Muscle of leg (tissue), 16 donors: ENCODE measurements at places on chromosomes 1 and 21.

DNA sequence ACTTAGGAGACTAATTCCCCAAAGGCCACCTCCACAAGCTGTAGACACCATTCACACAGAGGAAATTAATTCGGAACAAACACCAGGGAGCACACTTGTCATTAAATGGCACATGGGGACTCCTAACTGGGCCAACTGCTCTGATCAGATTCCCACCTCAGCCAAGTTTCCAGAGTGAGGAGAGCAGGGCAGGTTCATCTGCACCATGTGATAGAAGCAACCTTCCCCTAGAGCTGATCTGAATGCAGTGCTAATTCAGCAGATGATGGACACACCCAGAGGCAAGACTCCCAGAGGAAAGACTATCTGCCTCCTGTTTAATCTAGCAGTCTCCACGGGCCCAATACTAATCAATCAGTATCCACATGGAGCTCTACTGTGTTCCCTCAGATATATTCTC, 147.0 kb downstream of the VAV3 start:
- peaks cover 2% of the 10 kb centered on the region for H3K4me1 ChIP-seq
- peak; percentile 8 for DNase-seq
- no peak overlapping the region for H3K4me3 ChIP-seq
- H3K36me3 ChIP-seq: no peaks in the 10 kb centered on the region

DNA sequence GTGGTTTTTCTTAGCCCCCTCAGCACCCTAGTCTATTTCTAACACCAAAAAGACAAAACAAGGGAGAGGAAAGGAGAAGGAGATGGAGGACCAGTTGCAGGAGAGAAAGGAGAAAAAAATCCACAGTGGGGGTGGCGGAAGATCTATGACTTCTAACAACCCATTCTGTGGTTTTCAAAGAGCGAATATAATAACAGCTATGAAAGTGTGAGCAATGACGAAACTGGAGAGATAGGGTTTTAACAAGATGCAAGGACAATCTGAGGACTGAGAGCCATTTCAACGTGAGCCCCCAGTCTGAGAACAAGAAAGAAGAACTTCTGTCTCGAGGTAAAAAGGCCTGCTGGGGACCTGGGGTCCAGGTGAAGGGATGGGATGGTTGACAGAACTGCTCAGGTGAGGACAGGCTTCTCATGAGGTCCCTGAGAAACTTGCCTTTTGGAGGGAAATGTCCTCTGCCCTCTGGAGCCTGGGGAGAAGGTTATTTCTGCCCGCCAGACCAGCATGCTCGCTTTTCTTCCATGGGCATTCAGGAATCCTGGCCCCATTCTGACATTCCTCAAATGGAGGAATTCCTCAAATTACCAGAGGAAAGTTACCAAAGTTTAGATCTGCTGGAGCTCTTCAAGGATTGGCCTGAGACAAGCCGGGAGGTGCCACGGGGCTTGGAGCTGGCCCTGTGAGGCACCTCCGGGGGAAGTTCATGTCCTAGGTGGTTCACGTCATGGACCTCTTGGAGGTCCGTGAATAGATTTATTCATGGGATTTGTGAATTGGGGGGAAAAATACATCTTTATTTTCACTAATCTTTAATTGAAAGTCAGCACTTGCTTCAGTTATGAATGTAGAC, at the start of gene CD160:
Gene CD160 (plus strand): TSS at position 270 of the 850 bp plus-strand sequence. CDS start 8,829 bp downstream, outside the sequence.
- H3K27me3 ChIP-seq: peaks cover 15% of the 10 kb centered on the region
- H3K36me3 ChIP-seq: no peaks in the 10 kb centered on the region
- H3K4me3 ChIP-seq: no peak within 1 kb of the TSS
- H3K27ac ChIP-seq: no peak within 1 kb of the TSS
- no peak for DNase-seq

DNA sequence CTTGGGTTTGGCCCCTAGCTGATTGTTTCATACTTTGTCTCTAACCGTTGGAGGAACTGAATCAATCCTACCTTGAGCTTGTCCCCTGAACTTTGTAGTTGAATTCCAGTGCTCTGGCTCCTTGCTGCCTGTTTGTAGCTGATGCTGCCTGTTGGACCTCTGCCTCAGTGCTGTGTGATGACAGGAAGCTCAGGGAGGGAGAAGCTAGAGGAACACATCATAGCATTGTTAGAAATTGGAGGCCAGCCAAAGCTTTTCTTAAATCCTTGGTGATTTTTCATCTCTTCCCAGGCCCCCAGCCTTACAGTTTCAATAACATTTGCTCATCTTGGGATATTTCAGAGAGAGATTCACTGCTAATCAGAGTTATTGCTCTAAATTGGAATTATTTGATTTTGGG, 34.0 kb downstream of the MACF1 start:
- H3K27ac ChIP-seq: peak overlapping the region; percentile 29
- no peaks in the 10 kb centered on the region for H3K27me3 ChIP-seq
- H3K4me1 ChIP-seq: peaks cover 7% of the 10 kb centered on the region
- peak; percentile 90 for DNase-seq

DNA sequence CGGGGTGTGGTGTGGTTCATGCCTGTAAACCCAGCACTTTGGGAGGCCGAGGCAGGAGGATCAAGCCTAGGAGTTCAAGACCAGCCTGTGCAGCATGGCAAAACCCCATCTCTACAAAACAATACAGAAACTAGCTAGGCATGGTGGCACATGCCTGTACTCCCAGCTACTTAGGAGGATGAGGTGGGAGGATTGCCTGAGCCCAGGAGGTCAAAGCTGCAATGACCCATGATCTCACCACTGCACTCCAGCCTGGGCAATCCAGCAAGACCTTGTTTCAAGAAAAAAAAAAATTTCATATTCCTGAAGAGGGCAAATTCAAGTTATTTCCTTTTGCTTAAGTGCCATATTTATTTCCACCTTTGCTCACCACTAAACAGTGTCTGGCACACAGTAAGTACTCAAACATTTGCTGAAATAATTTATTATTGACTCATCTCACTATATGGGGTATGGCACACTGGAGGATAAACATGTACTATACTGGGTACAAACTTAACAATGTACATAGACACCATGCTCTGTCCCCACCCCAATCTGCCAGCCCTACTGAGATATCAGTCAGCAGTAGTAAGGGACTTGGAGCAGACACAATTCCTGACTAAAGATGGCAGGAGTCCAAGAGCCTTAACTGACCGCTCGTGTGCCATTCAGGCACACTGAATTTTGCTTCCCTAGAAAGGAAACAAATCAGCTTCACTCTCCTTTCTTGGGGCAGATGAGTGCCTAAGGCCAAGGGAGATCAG, 15.5 kb downstream of the MEAF6 start:
- no peak for DNase-seq
- H3K4me3 ChIP-seq: no peak overlapping the region

GRCh38 chr1:157932069-157932468, 61.4 kb upstream of the KIRREL1 start:
- no peak overlapping the region for H3K4me3 ChIP-seq
- no peaks in the 10 kb centered on the region for H3K4me1 ChIP-seq
- H3K27ac ChIP-seq: no peak overlapping the region
- DNase-seq: no peak
- no peaks in the 10 kb centered on the region for H3K36me3 ChIP-seq

DNA sequence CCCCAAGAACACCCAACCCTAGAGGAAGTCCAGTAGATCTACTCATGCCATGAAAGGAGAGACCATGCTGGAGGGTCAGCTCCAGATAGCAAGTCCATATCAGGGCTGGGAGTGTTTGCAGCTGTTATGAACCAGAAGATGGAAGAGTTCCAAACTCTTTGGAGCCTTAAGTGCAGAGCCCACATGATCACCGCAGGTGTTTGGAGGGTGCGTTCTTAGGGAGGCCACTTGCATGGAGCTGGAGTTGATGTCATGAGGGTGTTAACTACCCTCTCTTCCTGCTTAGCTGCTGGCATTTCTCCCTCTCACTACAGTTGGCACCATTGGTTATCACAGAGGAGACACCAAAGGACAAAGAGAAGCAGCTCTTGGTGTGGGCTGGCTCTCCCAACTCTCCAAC, 616.9 kb downstream of the AJAP1 start:
- H3K36me3 ChIP-seq: no peaks in the 10 kb centered on the region
- peak; percentile 20 for DNase-seq
- H3K27ac ChIP-seq: no peak overlapping the region
- H3K4me1 ChIP-seq: no peaks in the 10 kb centered on the region
- peaks cover 17% of the 10 kb centered on the region for H3K27me3 ChIP-seq
- no peak overlapping the region for H3K4me3 ChIP-seq

- H3K4me1 ChIP-seq: peaks cover 62% of the 10 kb centered on the region
- H3K27me3 ChIP-seq: no peaks in the 10 kb centered on the region
- DNase-seq: peak; percentile 45
- H3K27ac ChIP-seq: no peak overlapping the region
- H3K4me3 ChIP-seq: no peak overlapping the region
These were observed 132.9 kb downstream of the RHOU start for GRCh38 chr1:228867951-228868730.

GRCh38 chr1:221601166-221601565, 140.7 kb downstream of the DUSP10 start:
- no peak overlapping the region for H3K27ac ChIP-seq
- H3K4me1 ChIP-seq: no peaks in the 10 kb centered on the region
- H3K4me3 ChIP-seq: no peak overlapping the region
- no peaks in the 10 kb centered on the region for H3K36me3 ChIP-seq
- no peak for DNase-seq
